ENCODE measurements at places on chromosomes 16 and 17.

GRCh38 chr16:30924076-30924912 lies 922 bp downstream of the FBXL19 start:
- DNase-seq, result no peak

DNA sequence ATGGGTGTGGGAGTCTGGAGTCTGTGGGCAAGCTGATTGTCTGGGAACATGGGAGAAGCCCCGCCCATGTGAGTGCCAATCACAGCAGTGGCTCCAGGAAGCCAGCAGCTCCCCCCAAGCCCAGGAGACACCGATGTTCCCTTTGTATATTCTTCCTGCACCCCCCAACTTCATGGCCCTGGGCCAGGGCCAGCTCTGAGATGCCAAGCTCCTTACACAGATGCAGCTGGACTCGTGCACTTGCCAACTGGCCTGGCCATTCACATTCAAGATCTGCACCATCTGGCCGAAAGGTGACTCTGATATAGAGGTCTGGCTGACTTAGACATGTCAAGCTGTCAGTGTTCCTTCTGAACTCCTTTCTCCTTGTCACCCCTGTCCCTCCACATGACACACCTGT lies 50.5 kb downstream of the CACNG5 start:
- no peak for DNase-seq

DNA sequence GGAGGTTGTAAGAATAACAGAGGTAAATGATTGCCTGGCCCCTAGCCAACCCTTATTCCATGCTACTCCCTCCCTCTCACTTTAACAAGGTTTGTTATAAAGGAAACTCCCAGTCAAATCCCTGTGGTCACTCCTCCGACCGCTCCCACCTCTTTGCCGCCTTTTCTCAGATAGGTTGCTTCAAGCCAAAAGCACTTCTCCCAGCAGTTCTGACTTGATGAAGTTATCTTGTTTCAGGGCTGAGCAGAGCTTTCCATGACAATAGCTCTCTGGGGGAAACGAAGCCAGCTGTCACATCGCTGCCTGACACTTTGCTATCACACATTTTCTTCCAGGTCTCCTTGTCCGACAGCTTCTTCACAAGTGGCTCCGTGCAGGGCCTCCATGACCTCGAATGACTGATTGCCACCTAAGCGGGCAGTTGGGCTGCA lies 278.6 kb downstream of the HAPSTR1 start:
- DNase-seq, result no peak

DNA sequence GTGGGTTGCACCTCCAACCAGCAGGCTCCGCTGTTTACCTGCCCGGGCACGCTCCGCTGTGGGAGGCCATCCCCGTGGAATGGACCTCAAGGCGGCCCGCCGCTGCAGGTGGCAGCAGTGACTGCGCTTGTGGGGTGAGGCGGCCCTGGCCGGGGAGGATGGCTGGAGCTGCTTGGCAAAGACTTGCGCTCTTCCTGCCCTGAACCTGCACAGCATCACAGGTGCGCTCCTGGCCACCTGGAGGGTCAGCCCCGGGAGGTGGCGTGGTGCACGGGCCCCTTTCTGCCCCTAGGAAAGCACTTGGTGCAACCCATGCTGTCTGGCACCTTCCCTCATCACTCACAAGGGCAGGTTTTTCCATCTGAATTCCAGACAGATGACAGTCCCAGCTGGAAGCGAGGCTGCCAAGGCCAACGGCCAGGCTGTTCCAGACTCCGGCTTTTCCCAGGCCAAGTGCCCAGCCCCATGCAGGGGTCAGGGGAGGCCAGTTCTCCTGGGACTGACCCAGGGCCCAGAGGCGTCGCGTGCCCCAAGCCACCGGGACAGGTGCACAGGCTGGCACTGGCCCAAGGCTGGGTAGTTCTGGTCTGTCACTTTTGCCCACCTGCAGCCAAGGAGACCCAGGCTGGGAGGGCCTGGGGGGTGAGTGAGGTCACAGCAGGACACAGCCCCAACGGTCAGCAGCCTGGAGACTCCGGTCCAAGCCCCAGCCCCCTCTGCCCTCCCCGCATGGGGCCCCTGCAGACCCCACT lies 13.3 kb downstream of the UTS2R start:
- no peak for DNase-seq

DNA sequence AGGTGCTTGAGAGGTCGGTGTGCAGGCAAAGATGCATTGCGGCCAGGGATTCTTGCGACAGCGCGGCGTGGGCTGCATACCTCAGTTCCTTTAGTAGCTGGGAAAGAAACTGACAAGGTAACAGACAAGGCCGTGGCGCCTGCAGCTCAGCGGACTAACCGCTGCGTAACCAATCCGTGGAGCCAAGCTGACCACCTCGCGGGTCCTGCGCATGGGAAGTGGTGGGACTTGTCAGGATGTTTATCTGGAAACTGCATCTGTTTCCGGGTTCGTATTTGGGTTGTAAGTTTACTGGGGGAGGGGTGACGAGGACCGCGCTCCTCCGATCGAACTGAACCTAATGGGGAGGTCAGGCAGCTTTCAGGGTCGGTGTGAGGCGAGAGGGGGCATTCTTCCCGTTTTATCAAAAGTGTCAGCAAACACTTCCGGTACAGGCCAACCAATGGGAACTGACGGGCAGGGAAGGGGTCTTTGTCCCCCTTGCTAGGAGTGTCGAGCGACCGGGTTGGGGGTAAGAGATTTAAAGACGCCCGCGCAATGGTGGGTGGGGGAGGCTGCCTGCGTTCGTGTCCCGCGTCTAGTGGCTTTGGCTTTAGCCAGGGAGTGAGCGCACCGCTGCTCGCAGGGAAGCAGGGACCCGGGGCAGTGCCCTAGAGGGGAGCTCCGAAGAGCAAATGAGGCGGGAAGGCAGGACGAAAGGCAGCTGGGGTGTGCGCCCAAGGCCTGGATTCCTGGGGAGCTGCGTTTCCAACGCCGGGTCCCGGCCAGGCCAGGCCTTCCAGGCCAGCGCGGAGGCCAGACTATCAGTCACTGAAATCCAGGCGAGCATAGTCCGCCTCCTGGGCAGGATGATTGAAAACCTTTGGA lies 7.0 kb downstream of the IRX6 start:
- no peak for DNase-seq

Measured in CD4-positive, alpha-beta T cell treated with Interleukin-21 for 1 hour (primary cell).